Midbrain (tissue), 1 donor: ENCODE measurements at places on chromosomes 6 and 20.

DNA sequence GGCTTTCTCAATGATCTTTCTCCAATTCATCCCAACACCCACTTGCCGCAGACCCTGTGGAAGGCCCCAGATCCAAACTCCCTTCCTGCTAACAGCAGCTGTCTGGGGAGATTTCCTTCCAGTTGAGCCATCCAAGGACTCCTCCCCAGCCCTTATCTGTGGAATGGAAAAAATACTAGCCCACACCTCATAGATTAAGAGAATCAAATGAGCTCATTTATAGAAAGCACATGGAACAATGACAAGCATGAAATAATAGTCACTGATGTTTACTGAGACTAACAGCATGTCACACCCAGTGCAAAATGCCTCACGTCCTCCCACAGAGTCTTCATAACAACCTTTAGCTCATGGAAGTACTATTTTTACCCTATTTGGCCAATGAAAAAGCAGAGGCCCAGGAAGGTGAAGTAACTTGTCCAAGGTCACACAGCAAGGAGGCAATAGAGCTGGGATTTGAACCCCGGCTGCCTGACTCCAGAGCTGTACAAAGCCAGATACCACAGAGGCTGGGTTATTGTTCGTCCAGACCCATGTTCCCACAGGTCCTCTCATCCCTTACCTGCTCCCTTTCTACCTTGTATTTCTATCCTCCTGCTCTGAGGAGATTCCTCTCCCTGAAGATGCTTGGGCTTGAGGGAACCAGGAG lies 23.4 kb upstream of the PTGIS start:
- no peak for DNase-seq

DNA sequence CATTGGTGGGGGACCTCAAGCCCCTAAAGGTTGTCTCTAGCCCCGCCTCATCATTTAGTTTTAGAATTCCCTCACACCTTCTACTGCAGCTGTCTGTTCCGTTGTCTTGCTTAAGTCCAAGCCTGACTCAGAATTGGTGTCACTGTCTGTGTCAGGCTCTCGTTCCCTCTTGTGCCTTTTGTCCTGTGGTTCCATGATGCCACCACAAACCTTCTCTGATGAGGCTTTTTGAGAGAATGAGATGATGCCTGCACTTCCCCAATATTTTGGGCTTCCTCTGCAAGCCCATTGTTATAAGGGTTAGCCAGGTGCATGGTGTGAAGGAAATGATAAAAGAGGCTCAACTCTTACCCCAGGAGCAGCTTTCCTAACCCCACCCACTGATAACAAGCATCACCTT lies 8.1 kb upstream of the AKIRIN2 start:
- no peak for DNase-seq

GRCh38 chr6:119738425-119738824 lies 388.9 kb upstream of the MAN1A1 start:
- no peak for DNase-seq

DNA sequence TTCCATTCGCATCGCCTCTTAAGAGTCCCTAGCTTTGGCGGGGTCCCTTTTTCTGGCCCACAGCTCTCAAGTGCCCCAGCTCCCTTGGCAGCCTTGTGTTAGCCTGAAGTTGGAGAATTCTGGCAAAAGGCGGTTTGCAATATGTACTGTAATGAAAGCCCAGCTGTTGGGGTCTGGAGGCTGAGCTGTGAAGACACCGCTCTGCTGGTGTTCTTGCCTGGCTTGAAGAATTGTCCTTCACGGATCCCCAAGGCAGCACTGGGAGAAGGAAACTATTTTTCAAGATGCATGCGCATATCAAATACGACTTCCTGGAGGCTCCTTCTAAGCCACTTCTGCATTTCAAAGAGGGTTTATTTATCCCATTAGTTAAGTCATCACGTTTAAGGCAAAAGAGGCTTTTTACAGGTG lies 21.4 kb upstream of the CITED2 start:
- no peak for DNase-seq

DNA sequence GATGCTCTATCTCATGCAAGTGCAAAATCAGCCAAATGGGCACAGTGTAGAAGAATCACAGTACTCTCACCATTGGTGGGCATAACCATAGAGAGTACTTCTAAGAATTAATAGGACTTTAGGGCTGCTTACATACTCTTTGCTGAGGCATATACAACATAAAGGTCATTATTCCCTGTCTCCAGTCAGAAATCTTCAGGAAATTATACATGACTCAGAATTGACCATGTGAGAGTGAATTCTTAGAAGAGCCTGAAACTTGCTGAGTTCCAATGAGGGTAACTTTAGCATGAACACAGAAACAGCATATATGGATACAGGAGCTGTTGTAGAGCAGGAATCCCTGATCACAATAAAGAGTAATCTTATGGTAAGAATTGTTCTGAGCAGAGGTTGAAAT lies 498.7 kb downstream of the TENT5A start:
- DNase-seq: no peak

- no peak for DNase-seq
These were observed 86.1 kb downstream of the FOXC1 start for GRCh38 chr6:1695546-1696462.

DNA sequence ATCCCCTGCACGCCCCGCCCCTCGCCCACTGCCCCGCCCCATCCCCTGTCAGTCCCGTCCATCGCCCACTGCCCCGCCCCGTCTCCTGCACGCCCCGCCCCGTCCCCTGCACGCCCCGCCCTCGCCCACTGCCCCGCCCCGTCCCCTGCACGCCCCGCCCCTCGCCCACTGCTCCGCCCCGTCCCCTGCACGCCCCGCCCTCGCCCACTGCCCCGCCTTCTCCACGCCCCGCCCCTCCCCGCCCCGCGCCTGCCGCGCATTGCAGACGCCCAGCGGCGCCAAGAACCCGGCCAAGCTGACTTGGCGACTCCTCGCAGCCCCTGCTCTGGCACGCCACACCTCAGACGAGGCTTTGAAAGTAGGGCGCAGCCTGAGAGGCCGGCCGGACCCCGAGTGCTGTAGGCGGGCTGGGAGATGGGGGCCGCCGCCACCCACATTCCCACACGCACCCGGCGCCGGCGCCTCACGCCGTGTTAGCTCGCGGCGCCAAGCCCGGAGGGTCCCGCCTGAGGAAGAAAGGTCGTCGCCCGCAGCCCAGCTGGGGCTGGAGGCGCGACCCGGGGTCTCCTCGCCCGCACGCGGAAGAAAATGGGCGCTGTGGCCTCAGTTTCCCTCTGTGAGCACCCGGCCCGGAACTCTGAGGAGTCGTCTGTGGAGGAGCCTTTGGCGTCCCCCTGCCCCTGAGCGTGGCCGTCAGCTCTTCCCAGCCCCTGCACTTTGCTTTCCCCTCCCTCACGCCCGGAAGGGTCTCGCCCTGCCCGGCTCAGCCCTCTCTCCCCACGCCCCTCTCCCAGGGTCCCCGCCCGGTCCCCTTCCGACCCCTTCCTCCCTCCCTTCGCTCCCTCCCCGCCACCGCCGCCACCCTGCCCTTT lies at the start of gene RAD21L1:
Gene RAD21L1, plus strand, starts transcription at position 262 of the 872 bp plus-strand sequence. CDS start 2,410 bp downstream, outside the sequence.
- peak; percentile 64 for DNase-seq

DNA sequence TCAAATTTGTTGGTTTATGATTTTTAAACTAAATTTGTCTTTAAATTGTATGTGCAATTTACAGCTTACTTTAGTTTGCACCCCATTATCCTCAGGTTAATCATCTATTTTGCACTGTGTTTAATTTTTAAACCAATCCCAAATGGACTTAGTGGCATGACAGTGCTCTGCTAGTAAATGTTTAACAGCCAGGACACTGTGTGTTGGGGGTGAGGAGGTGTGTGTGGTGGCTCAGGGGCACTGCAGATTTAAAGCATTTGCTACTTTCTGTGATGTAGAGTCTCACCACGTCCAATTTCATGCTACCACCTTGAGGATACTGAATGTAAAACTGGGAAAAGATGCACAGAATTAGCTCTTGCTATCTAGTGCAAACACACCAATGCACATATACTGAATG lies 225.7 kb downstream of the HAO1 start:
- DNase-seq: no peak

DNA sequence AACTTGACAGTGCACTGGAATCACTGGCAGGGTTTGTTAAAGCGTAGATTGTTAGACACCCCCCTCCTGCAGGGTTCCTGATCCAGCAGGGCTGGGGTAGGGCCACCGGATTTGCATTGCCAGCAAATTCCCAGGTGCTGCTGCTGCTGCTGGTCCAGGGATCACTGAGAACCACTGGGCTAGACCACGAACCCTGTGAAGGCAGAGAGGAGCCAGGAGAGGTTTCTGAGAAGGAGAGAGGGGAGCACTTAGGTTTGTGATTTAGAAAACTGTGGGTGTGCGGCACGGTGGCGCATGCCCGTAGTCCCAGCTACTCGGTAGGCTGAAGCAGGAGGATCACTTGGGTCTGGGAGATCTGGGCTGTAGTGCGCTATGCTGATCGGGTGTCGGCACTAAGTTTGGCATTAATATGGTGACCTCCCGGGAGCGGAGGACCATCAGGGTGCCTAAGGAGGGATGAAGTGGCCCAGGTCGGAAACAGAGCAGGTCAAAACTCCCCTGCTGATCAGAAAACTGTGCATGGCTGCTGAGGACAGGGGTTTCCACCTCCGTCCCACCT lies 53.6 kb upstream of the FAM83D start:
- DNase-seq: no peak

GRCh38 chr6:96099069-96099468 lies 83.3 kb downstream of the FUT9 start:
- no peak for DNase-seq

GRCh38 chr20:34316196-34316814 lies 13.2 kb upstream of the AHCY start:
- no peak for DNase-seq

- DNase-seq: no peak
These were observed 6.3 kb downstream of the BTN2A1 start for GRCh38 chr6:26464014-26464413.

- no peak for DNase-seq
These were observed 39.2 kb upstream of the LTV1 start for GRCh38 chr6:143803769-143804568.

GRCh38 chr6:82419859-82420258 lies 56.2 kb downstream of the TPBG start:
- no peak for DNase-seq

DNA sequence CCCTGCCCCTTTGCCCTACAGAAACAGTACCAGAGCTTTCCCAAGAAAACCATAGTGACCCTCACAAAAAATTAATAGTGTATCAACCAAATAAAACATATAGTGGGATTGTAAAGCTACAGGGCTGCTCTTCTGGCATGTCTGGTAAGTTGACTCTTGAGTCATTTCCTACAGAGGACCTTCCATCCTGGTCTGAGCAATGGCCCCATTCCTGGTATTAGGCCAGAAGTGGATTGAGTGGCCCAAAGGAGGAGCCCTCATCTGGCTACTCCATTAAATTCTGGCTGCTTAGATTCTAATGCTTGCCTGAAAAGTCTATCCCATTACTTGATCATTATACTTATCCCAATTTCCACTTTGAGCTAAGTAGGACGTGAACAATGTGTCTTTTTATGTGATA lies 150.9 kb upstream of the HMGN3 start:
- DNase-seq: no peak

DNA sequence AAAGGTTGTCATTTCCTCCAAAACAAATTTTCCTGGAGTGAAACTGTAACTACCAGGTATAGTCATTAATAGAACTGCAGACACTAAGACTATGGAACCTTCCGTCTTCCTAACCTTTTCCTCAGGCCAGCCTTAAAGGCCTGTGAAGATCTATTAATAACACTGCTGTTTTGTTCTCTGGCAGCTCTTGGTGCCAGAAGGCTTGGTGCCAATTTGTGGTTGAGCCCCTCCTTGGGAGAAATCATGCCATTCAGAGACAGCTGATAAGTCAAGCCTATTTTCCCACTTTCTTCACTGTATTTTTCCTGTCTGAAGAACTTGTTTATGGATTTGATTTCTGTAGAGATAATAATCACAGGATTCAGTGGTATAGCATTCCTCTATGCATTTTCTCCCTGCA lies 64.8 kb downstream of the HCRTR2 start:
- no peak for DNase-seq

GRCh38 chr6:54860739-54861138 lies 14.2 kb downstream of the FAM83B start:
- DNase-seq: no peak

- DNase-seq: no peak
These were observed 28.3 kb upstream of the GGTLC1 start for GRCh38 chr20:24016607-24017457.

DNA sequence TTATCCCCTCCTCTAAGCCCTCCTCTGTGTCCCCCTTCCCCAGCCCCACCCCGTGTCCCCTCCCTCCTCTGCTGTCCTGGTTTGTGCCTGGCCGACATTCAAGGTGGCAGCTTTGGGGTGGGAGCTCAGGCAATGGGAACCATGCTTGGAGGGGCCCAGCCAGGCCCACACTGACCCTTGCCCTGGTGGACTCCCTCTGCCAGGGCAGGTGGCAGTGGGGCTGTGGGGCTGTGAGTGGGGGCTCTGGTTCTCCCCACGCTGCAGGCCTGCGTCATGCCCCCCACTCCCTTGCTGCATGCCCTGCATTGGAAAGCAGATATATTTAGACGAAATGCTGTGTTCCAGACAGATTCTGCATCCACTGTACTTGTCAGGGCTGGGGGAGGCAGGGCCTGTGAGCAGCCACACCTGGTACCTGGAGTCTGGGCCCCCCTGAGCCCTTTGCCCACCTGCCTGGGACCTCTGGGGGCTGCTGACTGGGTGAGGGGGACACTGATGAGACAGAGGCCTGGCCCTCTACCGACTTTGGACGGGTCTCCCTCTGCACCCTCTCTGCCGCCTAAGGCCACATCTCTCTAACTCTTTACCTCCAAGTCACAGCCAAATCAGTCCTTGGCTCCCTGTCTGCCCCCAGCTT lies 14.2 kb downstream of the DLGAP4 start:
- DNase-seq: no peak

DNA sequence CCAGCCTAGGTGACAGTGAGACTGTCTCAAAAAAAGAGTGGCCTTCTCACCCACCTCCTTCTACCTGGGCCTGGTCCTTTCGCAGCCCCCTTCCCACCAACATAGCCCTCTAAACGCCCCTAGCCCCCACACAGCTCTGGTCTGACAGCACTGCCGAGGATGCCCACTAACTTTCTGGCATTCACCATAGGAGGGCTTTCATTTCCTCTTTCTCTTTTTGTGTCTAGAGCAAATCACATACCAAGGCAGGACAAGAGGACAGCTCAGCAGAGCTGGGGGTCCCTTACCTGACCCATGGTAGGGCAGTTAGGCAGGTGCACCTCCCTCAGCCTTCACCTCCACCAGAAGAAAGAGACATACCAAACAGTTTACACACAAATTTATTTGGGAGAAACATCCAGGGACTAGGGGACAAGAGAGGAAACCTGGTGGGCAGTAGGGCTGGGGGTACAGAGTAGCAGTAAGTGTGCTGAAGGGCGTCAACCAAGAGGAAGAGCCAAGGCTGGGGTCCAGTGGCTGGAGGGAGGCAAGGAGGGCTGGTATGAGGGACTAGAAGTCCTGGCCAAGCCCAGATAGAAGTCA lies 4.5 kb downstream of the LY6G5C start:
- no peak for DNase-seq

GRCh38 chr6:80488190-80488589 lies 381.7 kb downstream of the BCKDHB start:
- no peak for DNase-seq
